ENCODE measurements at places on chromosomes 5 and 9.
A peak's percentile ranks its signal among the peaks of the same experiment; 100 is the strongest.

GRCh38 chr9:87113874-87114273, 166.6 kb upstream of the GAS1 start:
- no peak for DNase-seq

DNA sequence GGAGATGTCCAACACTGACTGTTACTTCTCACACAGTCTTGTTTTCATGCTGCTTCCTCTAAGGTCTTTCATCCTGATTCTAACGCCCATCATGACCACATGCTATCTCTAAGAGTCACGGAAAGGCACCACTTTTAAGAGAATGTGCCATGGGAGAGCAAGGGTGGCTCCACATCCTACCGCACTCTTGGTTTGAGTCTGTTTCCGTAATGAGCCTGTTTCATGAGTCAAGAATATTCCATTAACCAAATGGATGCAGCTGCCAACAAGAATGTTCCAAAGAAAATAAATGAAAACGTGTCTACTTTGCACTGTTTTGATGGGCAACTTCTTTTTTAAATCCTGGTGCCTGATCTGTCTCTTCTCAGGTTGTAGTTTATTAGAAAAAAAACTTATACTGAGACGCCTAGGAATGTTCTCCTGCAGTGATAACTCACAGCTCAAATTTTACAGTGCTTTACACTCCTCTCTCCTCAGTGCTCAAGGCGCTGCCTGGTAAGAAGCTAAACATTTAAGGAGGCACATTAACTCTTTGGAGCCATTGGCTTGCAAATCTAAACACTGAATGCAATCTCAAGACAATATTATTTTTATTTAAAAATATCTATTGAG, 124.3 kb downstream of the FGF1 start:
- DNase-seq: no peak

GRCh38 chr5:68463606-68464005, 248.1 kb downstream of the PIK3R1 start:
- DNase-seq: no peak

GRCh38 chr9:21708856-21709255, 93.6 kb upstream of the MTAP start:
- no peak for DNase-seq

DNA sequence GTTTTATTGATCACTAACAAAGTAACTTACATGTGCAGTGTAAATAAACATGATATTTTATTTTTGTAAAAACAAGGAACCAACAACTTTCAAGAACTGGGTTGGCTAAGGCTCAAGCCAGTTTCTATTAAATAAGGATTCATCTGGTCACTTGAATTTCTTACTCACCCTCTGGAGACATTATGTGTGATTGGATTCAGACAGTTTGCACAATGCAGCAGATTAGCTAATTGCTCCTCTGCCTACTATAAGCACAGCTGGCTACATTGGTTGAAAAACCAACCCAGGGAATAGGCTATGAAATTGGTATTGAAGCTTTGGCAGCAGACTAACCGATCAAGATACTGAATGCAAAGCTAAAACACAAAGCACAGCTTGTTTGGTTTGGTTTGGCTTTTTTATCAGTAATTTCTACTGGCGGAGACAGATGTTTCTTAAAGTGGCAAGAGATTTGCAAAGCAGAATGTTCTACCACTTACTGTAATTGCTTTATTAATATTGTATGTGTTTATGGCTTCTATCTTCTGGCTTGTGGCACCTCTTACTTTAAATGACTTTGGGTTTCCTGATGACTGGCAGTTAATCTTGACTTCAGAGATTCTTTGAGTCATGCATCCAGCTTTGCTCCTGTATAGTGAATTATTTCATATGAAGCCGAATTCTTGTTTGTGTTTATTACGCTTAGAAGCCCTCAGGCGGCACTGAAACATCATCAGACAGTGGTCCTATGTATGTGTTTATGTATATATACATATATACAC, 231.5 kb downstream of the MPDZ start:
- DNase-seq: no peak

DNA sequence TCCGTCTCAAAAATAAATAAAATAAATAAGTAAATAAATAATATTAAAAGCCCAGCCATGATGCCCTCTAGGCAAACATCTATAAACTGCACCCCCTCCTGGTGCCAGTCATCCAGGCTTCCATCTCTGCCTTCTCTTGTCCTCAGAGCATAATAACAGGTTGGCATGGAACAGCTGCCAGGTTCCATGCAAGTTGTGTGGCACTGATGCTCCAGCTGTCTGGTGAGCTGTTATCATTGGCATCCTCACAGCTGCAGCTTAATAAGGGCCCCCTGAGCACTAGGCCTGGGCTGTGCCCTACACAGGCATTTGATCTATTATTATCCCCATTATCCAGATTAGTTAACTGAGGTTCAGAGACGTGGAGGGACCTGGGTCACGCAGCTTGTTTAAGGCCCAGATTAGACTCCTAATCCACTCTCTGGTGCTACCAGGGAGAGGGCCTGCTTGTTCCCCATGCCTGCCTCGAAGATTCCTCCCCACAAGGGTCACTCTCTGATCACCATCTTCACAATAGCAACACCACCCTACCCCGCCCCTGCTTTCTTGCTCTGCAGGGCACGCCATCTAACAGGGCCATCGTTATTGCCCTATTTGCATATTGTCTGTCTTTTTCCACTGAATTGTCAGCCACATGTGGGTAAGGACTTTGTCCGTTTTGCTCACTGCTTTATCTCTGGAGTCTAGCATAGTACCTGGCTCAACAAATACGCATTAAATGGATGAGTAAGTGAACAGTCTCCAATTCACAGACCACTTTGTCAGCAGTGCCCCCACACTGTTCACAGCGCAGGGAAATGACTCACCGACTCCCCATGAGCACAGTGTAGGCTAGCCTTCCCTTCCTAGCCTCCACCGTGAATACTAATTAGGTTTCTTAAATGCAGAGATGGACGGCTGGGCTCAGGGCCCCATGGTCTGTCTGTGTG, 1.5 kb upstream of the DNM1 start:
- no peak for DNase-seq

- no peak for DNase-seq
Measured at GRCh38 chr9:87469793-87470465, 27.7 kb upstream of the DAPK1 start.

DNA sequence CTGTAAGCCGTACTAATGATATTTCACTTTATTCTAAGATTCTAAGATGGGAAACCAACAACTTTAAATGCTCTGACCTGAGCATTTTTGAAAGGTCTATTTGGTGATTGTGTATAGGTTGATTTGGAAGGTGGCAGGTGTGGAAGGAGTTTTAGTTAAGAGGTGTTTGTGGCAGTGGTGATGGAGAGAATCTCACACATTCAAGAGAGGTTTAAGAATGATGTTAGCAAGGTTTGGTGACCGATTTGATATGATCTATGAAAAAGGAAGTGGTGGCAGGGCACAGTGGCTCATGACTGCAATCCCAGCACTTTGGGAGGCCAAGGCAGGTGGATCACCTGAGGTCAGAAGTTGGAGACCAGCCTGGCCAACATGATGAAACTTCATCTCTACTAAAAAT, 319.2 kb upstream of the CD180 start:
- DNase-seq: no peak

DNA sequence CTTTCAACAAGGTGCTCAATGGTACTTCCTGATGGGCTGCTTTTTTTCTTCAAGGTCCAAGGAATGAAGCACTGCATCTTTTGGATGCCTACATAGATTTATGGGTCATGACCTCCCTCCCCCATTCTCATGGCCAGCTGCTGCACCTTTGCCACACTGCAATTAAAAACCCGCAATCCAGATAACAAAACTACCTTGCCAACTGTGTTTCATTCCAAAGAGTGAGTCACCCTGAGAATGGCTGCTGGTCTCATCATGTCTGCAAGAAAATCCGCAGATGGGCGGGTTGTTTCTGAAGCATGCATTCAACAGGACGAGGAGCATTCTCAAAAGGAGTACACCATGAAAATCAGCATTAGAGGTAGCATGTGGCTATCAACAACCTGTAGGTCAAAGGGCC, 139.8 kb downstream of the ELAVL2 start:
- DNase-seq: no peak

- no peak for DNase-seq
Measured at GRCh38 chr5:99866740-99867139, 668.4 kb upstream of the FAM174A start.

GRCh38 chr9:37420271-37421215, 2.0 kb upstream of the GRHPR start:
- no peak for DNase-seq

DNA sequence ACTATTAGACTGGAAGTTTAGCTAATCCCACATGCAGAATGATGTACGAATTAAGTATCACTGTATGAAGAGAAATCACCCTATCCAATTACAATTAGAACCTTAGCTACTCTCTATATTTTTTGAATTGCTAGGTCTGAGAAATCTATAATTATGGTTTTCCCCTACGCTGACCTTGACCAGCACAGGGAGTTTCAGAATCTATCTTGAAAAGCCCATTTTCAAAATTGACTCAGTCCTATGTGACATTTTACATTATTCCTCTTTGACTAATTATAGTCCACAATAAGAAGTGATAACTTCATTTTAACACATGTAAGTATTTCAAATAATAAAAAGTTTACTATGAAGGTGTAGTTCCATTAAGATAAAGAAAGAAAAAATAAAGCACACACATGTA, 21.5 kb downstream of the NUDT12 start:
- no peak for DNase-seq

- DNase-seq: peak; percentile 58
Measured at GRCh38 chr5:142618130-142618523, 67.8 kb downstream of the FGF1 start.

- DNase-seq: peak; percentile 80
Measured at GRCh38 chr9:130936285-130937117, 2.5 kb downstream of the FIBCD1 start.

GRCh38 chr5:177446200-177447065, at the start of gene PRR7:
Gene PRR7 (plus strand): TSS chr5:177446814. CDS start chr5:177455068, 8,254 bp downstream.
- DNase-seq: peak; percentile 94

DNA sequence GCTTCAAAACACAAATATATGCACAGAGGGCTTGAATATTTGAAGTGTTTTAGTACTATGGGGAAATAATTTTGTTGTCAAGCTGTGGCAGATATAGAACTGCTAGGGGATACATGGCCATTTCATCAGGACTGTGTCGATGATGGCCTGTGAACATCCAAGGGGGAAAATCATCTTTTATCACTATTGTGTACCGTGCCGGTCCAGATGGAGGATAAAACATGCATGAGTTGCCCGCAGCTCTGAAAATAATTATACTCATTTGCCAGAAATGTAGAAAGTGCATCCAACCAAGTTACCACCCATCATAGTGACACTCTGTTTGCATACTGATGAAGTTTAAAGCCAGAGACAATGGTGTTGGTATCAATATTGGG, 405.9 kb downstream of the ZSWIM6 start:
- DNase-seq: no peak

- peak; percentile 18 for DNase-seq
Measured at GRCh38 chr5:82107267-82107666, 135.4 kb downstream of the ATG10 start.

DNA sequence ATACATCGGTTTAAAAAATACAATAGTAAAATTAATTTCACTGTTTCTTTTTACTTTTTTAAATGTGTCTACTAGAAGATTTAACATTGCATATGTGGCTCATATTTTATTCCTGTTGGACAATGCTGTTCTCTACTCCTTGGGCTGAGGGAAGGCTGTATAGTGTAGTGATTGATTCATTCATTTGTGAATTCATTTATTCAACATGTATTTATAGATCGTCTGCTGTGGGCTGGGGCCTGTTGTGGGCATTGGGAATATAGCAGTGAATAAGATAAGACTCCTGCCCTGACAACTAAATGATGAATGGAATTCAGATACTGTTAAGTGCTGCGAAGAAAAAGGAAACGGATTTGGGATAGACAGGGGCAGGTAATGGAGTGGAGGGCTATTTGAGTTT, 55.7 kb downstream of the ZNF618 start:
- no peak for DNase-seq

- no peak for DNase-seq
Measured at GRCh38 chr5:124236361-124237205, 509.9 kb downstream of the ZNF608 start.

DNA sequence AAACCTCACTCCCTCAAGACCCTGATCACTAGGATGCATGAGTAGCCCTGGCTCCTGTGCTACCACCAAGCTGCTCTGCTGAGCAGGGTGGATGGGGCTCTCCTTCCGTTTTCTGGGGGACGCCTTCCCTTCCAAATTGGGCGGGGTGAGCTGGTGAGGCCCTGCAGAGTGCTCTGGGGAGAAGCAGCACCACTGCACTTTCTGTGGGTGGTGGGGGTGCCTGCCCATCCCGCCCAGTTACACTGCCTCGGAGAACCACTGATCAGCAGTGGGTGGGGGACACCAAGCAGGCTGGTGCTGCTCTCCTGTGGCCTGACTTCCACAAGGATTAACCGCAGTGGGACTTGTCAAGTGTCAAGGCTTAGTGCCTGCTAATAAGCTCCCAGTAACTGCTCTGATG, 19.0 kb downstream of the GFPT2 start:
- DNase-seq: no peak

DNA sequence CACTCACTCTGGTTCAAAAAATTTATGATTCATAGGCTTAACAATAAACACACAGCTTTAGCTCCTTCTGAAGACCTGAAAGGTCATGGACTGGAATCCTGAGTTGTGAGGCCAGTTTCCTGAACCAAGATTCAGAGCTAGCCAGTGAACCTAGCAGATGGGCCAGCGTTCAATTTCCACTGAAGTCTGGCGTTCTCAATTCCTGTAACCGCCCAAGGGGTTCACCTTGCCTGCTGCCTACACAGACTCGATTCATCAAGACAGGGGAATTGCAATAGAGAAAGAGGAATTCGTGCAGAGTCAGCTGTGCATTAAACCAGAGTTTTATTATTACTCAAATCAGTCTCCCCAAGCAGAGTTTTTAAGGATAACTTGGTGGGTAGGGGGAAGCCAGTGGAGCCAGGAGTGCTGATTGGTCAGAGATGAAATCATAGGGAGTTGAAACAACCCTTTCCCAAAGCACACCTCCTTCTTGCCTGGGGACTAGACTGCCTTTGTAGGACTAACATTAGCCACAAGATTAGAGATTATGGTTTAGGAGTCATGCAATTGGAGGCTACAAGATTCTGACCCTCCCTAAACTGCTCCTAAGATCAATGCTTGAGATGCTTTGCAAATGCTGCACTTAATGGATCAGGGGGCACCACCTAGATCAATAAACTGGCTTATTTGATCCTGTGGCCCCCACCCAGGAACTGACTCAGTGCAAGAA, 117.5 kb upstream of the SHB start:
- no peak for DNase-seq

DNA sequence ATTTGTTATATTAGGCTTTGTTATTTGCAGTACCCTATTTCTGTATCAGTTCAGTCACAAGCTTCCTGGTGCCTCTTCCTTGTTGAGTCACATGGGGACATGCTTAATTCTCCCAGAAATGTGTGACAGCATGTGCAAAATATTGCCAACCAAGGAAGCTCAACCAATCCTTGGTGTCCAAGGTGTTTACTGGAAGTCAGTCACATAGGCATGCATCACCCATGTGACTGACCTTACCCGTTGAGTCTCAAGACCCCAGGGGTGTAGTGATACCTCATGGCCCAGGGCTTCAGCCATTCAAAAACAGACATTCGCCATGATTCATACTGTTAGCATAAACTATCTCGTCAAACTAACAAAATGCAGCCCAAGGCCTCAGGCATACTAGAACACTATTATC, 9.3 kb upstream of the ANKDD1B start:
- DNase-seq: no peak

- no peak for DNase-seq
Measured at GRCh38 chr9:26665666-26666065, 226.9 kb downstream of the CAAP1 start.
